ENCODE measurements at places on chromosomes 5 and 9.

- DNase-seq: no peak
These were observed 1.4 kb downstream of the CHSY3 start for GRCh38 chr5:129905473-129906176.

DNA sequence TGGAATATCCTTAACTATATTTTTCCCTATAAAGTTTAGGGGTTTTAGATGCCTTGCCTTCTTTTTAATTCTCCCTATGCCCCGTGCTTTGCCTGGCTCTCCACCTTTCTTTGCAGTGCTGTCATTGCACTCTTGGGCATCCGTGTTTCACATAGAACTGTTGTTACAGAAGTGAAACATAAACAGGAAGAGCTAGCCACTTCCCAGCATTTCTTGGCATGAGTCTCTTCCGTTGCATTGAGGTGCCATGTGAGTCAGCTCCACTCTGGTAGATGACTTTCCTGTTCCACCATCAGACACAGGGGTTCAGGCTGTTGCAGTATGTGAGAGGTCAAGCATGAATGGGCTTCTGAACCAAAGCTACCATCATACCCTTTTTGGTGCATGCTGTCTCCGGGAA is 73.4 kb downstream of the ANGPTL2 start:
- peak; percentile 51 for DNase-seq

DNA sequence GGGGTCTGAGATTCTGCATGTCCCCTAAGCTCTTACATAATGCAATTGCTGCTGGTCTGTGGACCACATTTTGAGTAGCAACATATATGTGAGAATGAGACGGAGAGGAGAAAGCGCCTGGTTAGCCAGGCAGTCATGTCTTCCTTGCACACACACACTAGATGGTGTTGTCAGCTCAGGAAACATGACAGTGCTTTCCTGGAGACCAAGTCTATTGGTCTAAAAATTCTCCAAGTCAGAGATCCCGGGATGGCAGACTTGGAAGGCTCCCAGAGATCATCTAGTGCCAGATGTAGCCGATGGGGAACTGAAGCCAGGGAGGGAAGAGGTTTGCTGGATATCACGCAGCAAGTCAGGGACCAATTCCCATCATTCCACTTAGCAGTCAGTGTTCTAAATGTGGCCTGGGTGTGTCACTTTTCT is 53.4 kb downstream of the GALNT12 start:
- DNase-seq: peak; percentile 73

DNA sequence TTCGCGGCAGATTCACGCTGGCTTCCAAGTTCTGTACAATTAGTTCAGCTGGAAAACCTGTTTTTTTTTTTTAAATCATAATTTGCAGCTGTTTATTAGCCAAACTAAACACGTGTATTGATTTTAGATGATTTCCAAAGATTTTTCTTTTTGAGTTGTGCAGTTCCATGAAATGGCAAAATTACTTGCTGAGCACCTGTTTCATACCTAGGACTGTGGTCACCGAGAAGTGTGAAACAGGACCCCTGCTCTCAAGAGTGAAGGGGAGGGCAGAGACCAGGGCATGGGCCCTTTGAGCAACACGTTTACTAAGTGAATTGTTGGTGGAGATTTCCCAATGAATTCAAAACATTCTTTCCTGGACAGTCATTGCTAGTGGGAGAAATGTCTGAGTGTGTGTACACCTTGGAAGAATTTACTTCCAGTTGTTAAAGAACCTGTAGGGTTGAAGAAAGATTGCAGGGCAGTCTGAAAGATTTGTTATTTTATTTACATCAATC is 688 bp downstream of the SNX24 start:
- no peak for DNase-seq

- DNase-seq: no peak
These were observed 1646.1 kb upstream of the CDH6 start for GRCh38 chr5:29547236-29547865.

- peak; percentile 73 for DNase-seq
These were observed 76.6 kb upstream of the DAB2 start for GRCh38 chr5:39501397-39501796.

DNA sequence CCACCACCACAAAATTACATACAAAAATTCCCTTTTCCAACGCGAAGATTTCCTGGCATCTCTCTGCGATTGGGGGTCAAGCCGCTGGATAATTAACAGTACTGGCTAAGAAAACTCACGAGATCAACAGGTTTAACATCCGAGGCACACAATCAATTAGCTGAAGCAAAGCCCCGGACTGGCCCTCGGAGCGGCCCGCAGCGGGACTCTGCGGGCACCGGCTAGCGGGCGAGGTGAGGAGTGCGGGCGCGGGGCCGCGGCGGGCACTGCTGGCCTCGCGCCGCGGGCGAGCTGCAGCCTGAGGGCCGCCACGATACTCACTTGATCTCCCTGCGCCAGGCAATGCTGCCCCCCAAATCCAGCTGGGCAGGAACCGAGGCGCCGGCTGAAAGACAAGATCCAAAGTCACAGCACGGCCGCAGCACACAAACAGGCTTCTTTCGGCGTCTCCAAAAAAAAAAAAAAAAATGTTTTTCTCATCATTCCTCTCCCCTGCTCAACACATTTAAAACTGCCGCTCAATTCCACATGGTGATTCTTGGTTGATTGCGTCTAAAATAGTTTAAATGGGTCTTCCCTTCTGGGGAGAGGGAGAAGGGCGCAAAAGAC is 210.2 kb downstream of the MEF2C start:
- no peak for DNase-seq

DNA sequence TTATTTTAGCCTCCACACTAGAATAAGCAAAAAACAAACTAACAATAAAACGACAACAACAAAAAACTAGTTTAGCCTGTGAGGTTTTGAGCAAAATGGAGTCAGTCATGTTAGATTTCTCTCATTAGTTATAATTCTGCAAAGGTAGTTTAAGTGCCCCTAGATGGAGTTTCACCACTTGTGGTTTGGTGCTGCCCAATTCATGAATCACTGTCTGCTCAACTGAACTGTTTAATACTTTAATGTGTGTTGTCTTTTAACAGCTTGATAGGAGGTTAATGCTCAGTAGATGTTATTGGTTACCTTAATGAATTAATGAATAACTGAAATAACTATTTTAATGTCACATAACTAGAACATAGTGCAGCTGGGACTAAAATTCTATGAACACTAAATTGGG is 3.5 kb upstream of the PLAA start:
- no peak for DNase-seq

DNA sequence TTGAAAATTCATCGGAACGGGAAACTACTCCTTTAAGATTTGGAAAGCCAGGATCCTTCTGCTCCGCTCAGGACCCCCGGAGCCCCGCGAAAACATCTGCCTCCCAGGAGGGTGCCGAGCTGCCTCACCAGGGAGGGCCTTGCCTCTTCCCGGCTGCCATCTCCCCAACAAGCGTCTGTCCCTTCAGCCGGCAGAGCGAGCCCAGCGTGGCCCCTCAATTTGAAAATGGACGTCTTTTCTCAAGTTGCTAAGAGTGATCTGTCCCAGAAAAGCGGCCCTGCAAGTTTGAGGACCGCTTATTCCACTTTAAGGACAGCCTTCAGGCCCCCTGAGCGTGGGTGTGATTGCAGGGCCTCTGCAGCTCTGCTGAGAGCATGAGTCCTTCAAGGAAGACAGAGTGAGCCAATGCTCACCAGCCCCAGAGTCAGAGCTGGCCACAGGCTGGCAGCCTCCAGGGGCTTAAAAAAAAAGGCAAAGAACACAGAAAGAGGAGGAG is 101.3 kb downstream of the PHF2 start:
- DNase-seq: no peak

GRCh38 chr5:122480146-122480545 is 168.1 kb downstream of the SNCAIP start:
- DNase-seq: no peak

GRCh38 chr5:175692996-175693710 is 35.3 kb downstream of the HRH2 start:
- no peak for DNase-seq

DNA sequence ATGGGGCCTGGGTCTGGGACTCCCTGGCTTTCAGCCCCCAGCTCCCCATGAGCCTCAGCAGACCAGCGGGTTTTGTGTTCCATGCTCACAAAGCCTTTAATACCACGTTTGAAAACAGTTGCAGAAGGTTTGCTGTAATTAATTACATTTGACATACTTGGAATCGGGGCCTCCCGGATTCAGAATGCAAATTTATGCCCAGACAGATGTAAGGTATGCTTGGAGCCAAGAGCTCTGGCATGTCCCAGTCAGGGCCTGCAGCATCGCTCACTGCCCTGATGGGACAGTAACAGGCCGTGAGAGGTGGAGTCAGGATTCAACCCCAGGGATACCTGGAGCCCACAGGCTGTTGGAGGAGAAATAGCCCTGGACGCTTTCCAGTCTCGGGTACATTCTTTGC is 12.2 kb downstream of the ZNF618 start:
- DNase-seq: no peak

GRCh38 chr9:113737517-113738271 is 138.4 kb upstream of the ZNF618 start:
- DNase-seq: no peak

DNA sequence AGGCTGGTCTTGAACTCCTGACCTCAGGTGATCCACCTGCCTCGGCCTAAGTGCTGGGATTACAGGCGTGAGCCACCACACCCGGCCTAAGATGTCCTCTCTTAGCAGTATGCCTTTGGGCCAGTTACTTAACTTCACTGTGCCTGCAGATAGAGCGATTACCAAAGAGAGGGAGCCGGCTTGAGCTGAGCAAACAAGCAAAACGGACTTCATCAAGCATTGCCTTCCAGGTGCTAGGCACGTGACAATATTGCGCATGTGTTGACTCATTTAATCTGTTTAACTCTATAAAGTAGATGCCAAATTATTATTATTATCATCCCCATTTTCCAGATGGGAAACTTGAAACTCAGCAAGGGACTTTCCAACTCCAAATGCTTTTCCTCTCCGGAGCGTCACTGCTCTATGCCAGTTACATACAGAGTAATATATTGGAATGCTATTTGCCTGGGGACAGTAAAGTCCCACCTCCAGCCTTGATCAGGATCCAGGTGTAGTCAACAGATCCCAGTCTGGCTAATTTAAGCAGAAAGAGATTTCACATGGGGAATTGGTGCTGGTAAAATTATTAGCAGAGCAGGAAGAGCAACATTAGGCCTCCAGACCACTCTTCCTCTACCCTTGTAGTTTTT is 5.6 kb upstream of the C9orf152 start:
- no peak for DNase-seq

DNA sequence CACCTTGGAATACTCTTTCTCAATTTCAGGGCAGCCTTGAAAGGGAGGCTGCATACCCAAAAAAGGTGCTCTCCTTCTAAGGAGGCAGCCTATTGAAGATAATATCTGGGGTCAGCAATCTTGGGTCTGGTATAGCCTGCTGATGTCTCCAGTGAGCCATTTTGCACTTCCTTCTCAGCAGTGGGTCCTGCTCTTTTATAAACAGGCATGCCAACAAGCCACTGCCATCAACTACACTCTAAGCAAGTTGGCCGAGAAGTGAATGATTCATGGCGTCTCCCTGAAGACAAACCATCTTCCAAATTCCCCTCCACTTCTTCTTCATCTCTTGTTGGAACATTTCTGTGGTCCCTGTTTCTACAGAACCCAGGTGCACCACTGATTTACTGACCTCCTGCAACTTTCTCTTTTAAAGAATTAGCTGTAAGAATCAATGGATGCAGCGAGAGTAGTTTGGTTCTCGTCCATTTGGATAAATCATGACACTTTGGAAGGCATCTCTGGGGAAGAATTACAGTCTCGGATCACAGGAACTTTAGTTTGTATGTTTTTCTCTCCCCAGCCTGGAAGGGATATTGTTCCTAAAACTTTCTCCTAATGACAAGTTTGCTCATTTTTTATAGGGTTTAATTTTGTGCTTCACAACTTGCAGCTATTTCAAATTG is 108.3 kb downstream of the INSYN2B start:
- no peak for DNase-seq

GRCh38 chr5:176779537-176779936 is 30.8 kb upstream of the UNC5A start:
- no peak for DNase-seq

GRCh38 chr5:134140530-134141201 is 26.2 kb downstream of the TCF7 start:
- peak; percentile 4 for DNase-seq

GRCh38 chr5:28766565-28767158 is 1728.3 kb upstream of the CDH9 start:
- no peak for DNase-seq

DNA sequence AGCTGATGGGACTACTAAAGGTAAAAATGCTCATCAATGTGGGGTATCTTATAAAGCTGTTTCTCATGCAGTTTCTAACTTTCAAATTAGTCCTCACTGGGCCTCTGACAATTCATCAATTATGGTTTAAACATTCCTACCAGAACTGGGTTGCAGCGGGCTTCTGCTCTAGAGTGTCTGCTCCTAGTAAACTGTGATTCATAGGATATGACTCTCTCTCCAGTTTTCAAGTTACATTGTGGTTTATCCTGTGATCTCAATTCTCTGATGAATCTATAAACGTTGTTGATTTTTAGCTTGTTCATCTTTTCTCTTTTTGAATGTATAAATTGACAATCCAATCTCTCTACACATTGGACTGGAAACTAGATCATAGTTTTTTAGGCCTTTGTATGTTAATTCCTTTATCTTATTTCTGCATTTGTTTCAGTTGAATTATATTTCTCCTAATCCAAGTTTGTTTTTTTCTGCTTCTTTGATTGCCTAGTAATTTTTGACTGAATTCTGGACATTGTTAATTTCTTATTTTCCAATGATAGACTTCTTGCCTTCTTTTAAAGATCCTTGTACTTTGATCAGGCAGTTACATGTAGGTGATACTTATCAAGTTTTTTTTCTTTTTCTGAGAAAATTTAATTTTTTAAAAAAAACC is 822.6 kb downstream of the TLE1 start:
- no peak for DNase-seq

GRCh38 chr5:35859101-35859661 is 2.5 kb downstream of the IL7R start:
- no peak for DNase-seq

GRCh38 chr5:122996091-122996490 is 40.4 kb downstream of the PPIC start:
- DNase-seq: no peak

GRCh38 chr5:106862450-106863193 is 808.1 kb downstream of the EFNA5 start:
- no peak for DNase-seq
